ENCODE measurements at places on chromosomes 11 and 22. TPM values are rescaled to one million over a fixed set of nuclear protein-coding genes. Genes with fewer than 3 reads are reported as not detected.

The CCDC90B gene
- total RNA-seq: 21.6 TPM

The MYOD1 gene
- total RNA-seq: not detected

The TIMM10 gene
- total RNA-seq: 17.0 TPM

The GGTLC3 gene
- total RNA-seq: not detected

The P2RX3 gene
- not detected for total RNA-seq

The NEFH gene
- 0.15 TPM for total RNA-seq

The MIAT gene
- 83.4 TPM for total RNA-seq

GRCh38 chr11:5608808-5609207, 12.4 kb downstream of the TRIM6 start:
- H3K27me3 ChIP-seq: no peaks in the 10 kb centered on the region
- no peak overlapping the region for H3K27ac ChIP-seq
- no peaks in the 10 kb centered on the region for H3K36me3 ChIP-seq
- H3K4me1 ChIP-seq: peaks cover 16% of the 10 kb centered on the region
- no peak overlapping the region for H3K4me3 ChIP-seq

DNA sequence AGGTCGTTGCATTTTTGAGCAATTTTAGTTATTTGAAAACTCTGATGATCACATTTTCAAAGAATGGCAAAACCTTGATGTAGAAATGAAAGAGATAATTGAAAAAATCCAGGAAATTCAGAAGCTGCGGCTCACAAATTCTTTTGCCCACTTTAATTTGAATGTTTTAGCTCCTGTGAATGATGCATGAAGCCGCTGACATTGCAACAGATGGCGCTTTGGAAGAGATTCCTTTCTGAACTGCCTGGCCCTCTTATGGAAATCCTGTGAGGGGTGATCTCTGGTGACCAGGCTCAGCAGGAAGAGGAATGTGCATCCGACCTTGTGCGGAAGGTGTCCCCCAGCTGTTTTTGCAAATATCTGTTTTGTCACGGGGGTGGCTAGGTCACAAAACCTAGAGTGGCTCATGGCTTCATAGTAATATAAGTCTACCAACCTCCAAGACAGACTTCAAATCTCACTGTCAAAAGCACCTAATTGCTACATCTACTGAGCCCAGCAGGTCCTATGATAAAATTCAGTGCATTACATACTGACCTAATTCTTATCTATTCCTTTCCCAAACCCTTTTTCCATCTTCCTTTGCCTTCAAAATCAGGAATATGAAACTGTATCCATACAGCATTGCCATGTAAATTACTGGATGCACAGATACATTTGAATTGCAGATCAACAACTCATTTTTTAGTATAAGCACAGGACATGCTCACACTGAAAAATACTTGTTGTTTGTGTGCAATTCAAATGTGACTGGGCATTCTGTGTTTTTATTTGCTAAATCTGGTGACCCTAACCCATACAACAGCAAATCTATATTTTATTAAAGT, 412.7 kb downstream of the ETS1 start:
- H3K27me3 ChIP-seq: peaks cover 12% of the 10 kb centered on the region
- H3K27ac ChIP-seq: no peak overlapping the region
- peaks cover 2% of the 10 kb centered on the region for H3K36me3 ChIP-seq
- peaks cover 12% of the 10 kb centered on the region for H3K4me1 ChIP-seq
- H3K4me3 ChIP-seq: no peak overlapping the region
- DNase-seq: no peak

DNA sequence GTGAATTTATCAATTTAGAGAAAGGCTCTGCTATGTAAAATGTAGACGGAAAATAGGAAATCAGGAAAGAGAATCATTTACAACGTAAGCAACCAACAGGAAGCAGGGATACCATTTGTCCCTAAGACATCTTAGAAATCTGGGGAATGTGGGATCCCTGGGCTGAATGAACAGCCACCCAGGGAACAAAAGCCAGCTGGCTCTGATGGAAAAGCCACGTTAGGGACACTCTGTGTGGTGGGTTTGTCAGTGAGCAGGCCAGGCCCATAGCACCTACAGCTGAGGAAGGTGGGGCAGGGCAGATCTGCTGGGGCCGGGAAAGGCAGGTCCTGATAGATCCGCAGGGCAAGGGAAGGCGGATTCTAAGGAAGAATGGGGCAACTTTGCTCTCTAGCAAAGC, 87.1 kb upstream of the CSNK2A3 start:
- H3K36me3 ChIP-seq: peaks cover 2% of the 10 kb centered on the region
- H3K27ac ChIP-seq: no peak overlapping the region

DNA sequence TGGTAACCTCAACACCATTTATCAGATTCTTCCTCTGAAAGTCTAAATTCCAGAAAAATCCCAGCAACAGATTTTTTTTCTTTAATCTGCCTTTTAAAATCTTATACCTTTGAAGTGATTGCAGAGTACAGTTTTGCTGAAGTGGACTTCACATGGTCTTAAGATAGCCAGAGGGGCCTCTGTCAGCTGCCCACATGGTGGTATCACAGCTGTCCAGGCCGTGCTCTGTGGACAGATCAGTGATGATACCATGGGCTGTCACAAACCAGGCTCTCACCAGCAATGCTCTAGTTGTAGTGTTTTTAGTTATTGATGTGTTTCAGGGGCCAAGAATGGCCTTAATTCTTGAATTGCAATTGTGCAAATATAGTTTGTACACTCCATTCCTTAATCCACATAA, 44.0 kb downstream of the PARVA start:
- H3K36me3 ChIP-seq: peaks cover 3% of the 10 kb centered on the region
- H3K27me3 ChIP-seq: peaks cover 8% of the 10 kb centered on the region
- no peak overlapping the region for H3K4me3 ChIP-seq
- no peak overlapping the region for H3K27ac ChIP-seq

DNA sequence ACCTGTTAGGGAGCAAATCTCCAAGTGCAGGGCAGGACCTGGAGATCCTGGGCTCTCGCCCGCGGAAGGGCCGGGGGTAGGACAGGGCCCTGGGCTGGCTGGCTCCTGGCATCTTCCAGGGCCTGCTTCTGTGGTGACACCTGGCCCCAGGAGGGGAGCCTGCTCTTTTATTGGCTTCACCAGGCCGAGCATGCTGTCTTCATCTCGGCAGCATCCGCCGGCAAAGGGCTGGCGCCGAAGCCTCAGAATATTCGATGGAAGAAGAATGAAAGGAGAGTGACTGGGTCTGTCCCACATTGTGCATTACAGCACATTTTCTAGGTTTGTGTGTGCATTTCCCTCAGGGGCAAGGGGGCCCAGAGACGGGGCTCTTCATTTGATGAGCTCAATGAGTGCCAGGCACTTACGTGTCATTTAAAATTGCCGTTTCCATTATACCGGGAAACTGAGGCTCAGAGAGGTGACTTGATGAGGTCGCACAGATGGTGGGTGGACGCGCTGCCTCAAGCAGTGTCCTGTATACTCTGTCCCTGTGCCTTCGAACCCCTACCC, 70.0 kb downstream of the RBX1 start:
- peak overlapping the region; percentile 78 for H3K4me3 ChIP-seq
- no peaks in the 10 kb centered on the region for H3K27me3 ChIP-seq
- peaks cover 14% of the 10 kb centered on the region for H3K4me1 ChIP-seq
- no peak for DNase-seq

- H3K27me3 ChIP-seq: peaks cover 9% of the 10 kb centered on the region
- peaks cover 3% of the 10 kb centered on the region for H3K4me1 ChIP-seq
- H3K36me3 ChIP-seq: no peaks in the 10 kb centered on the region
- H3K4me3 ChIP-seq: no peak overlapping the region
These were observed 33.8 kb upstream of the FBLN1 start for GRCh38 chr22:45468872-45469271.

- H3K4me1 ChIP-seq: peaks cover 25% of the 10 kb centered on the region
- peak; percentile 74 for DNase-seq
- peak overlapping the region; percentile 73 for H3K27ac ChIP-seq
These were observed 3.3 kb downstream of the TKFC start for GRCh38 chr11:61336171-61336935.

- H3K4me1 ChIP-seq: no peaks in the 10 kb centered on the region
- DNase-seq: no peak
- H3K27ac ChIP-seq: no peak overlapping the region
- H3K27me3 ChIP-seq: peaks cover 60% of the 10 kb centered on the region
These were observed 531.5 kb upstream of the B3GAT1 start for GRCh38 chr11:134943544-134943943.

GRCh38 chr11:70153133-70153727, 49.9 kb upstream of the FADD start:
- H3K4me1 ChIP-seq: no peaks in the 10 kb centered on the region
- H3K36me3 ChIP-seq: no peaks in the 10 kb centered on the region
- H3K4me3 ChIP-seq: no peak overlapping the region
- no peak for DNase-seq
- H3K27ac ChIP-seq: no peak overlapping the region

- H3K4me3 ChIP-seq: no peak overlapping the region
- no peaks in the 10 kb centered on the region for H3K36me3 ChIP-seq
- no peak for DNase-seq
- no peak overlapping the region for H3K27ac ChIP-seq
- peaks cover 11% of the 10 kb centered on the region for H3K27me3 ChIP-seq
These were observed 94.9 kb downstream of the PRR5L start for GRCh38 chr11:36390963-36391471.

- peaks cover 13% of the 10 kb centered on the region for H3K4me1 ChIP-seq
- H3K4me3 ChIP-seq: peak overlapping the region; percentile 85
- peaks cover 3% of the 10 kb centered on the region for H3K36me3 ChIP-seq
- H3K27me3 ChIP-seq: peaks cover 12% of the 10 kb centered on the region
These were observed 76.8 kb upstream of the VPREB1 start for GRCh38 chr22:22167791-22168189.

DNA sequence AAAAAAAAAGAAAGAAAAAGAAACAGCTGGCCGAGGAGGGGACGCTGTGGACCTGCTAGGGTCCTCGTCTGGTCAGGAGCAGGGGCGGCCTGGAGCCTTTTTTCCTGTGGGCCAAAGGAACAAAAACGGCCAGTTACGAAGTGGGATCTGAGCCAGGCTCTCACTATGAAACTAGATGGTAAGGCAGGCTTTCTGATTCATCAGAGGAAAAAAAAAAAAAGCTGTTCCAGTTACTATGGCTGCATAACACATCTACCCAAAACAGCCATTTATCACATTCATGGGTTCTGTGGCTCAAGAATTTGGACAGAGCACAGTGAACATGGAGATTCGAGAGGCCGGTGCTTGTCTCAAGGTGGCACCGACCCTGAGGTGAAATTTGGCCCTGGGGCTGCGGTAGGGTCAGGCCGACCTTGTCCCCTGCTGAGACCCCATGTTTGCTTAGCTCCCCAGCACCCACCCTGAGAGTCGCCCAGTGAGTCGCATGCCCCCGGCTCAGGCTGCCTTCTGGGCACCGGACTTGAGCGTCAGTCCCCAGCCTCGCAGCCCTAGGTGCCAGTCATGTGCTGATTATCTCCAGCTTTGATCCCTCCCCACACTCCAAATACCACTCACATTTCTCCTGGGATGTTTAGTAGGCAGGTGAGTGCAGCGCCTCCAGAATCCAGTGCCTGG, 34.2 kb downstream of the MRGPRD start:
- no peak for DNase-seq
- H3K4me1 ChIP-seq: no peaks in the 10 kb centered on the region
- H3K4me3 ChIP-seq: no peak overlapping the region
- H3K36me3 ChIP-seq: no peaks in the 10 kb centered on the region

- peaks cover 9% of the 10 kb centered on the region for H3K4me1 ChIP-seq
- no peak overlapping the region for H3K27ac ChIP-seq
These were observed 8.9 kb downstream of the TMEM218 start for GRCh38 chr11:125102510-125102909.

DNA sequence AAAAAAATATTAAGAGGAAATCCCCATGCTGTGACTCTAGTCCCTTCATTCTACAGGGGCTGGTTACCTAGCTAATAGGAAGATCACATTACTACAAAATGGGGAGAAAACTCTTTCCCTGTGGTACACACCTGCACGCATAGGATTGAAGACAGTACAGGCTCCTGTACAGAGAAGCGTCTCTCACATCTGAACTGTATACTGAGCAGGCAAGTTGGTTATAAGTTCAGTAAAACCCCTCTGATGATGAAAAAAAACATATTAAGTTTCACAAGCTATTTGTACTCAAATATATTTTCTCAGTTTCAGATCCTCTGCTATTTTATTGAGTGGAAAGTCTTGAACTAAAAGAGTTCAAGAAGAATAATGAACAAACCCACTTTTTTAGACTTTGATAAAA, 156.9 kb upstream of the HSD17B12 start:
- H3K27ac ChIP-seq: no peak overlapping the region
- H3K27me3 ChIP-seq: peaks cover 4% of the 10 kb centered on the region
- H3K36me3 ChIP-seq: no peaks in the 10 kb centered on the region
- no peak overlapping the region for H3K4me3 ChIP-seq
- H3K4me1 ChIP-seq: no peaks in the 10 kb centered on the region

GRCh38 chr11:87219266-87219665, 181.5 kb downstream of the TMEM135 start:
- DNase-seq: no peak
- H3K27me3 ChIP-seq: no peaks in the 10 kb centered on the region
- no peak overlapping the region for H3K4me3 ChIP-seq
- H3K4me1 ChIP-seq: no peaks in the 10 kb centered on the region
- no peaks in the 10 kb centered on the region for H3K36me3 ChIP-seq

GRCh38 chr11:77661670-77662069, 24.1 kb upstream of the CLNS1A start:
- H3K4me3 ChIP-seq: no peak overlapping the region
- DNase-seq: no peak
- H3K4me1 ChIP-seq: no peaks in the 10 kb centered on the region
- H3K27me3 ChIP-seq: no peaks in the 10 kb centered on the region
- H3K36me3 ChIP-seq: peaks cover under 1% of the 10 kb centered on the region
- no peak overlapping the region for H3K27ac ChIP-seq

DNA sequence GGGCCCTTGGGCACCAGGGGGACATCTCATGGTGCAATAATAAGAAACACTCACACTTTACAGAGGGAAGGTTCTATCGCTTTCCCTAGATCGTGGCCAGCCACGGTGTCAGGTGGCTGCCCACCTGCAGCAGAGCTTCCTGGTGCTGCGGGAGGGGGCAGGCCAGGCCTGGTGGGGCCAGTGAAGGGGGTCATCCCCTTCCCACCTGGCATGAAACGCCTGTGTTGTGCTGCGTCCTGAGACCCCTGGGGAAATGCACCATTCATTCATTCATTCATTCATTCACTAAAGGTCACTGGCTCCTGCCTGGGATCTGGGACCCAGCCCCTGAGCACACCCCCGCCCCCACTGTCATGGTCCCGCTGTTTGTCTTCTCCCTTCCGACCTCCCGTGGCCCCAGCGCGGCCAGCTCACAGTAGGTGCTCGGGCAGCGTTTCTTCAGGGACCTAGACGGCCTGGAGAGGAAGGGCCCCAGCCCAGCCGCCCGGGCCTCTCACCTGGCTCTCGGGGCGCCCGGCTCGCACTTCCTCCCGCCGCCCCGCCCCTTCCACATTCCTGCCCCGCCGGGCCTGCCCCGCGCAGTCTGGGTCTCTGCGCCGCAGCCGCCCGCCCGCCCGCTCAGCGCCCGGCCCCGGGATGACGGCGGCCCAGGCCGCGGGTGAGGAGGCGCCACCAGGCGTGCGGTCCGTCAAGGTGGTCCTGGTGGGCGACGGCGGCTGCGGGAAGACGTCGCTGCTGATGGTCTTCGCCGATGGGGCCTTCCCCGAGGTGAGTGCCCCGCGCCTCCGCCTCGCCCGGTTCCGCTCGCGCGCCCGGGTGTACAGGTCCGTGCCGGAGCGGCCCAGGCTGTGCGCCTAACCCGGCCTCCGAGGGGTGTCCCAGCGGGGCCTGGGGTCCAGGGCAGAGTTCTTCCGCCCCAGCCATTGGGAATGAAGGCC, at the start of gene RHOD:
Gene RHOD, plus strand, starts transcription at position 581 of the 938 bp plus-strand sequence. Its CDS starts 56 bp downstream, at position 637.
- peak within 1 kb of the TSS; percentile 75 for H3K4me3 ChIP-seq
- H3K36me3 ChIP-seq: no peaks in the 10 kb centered on the region
- peaks cover 21% of the 10 kb centered on the region for H3K27me3 ChIP-seq
- H3K27ac ChIP-seq: peak within 1 kb of the TSS; percentile 32
- peaks cover 9% of the 10 kb centered on the region for H3K4me1 ChIP-seq

- H3K4me3 ChIP-seq: no peak overlapping the region
- no peaks in the 10 kb centered on the region for H3K27me3 ChIP-seq
- no peak overlapping the region for H3K27ac ChIP-seq
- DNase-seq: no peak
- peaks cover 2% of the 10 kb centered on the region for H3K36me3 ChIP-seq
- H3K4me1 ChIP-seq: peaks cover 20% of the 10 kb centered on the region
These were observed 99.3 kb downstream of the TRIM44 start for GRCh38 chr11:35761899-35762298.

Measured in T-helper 17 cell (primary cell).